Ureter (tissue), 1 donor: ENCODE measurements at places on chromosomes 12 and 14.

DNA sequence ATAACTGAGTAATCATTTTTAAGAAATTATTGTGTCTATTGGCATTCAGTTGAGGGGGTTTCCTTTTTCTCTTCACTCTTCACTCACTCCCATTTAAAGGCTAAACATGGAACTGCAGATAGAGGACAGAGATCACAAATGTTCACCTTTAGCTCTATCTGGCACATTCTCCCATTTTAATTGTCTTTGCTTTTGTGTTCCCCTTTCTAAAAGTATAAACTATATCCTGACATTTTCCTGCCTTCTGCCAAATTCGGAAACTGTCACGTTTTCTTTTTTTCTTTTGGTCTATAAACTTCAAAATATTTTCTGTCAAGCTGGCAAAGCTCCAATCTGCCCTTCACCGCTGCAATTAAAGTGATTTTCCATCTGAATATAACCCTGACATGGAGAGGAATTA is 219.8 kb upstream of the CDKN3 start:
- no peak for DNase-seq

DNA sequence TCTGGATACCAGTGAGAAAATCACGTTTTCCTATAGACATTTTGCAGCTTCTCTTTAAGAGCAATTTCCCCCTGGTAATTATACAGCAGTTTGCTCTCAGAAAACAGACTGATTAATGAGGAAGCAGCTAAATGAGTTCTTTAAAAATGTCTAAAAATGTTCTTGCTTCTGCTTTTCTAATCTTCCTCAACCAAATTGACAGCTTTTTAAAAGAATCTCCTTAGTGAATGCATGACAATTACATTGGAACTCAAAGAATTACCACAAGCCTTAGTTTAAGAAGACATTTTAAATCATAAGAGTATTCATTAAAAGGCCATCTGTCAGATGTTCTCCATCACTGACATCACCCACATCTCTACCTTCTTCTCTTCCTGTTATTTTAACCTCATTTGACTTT is 135.8 kb upstream of the PLXNC1 start:
- DNase-seq: no peak

GRCh38 chr14:96016501-96017160 is 22.5 kb upstream of the C14orf132 start:
- DNase-seq: no peak

DNA sequence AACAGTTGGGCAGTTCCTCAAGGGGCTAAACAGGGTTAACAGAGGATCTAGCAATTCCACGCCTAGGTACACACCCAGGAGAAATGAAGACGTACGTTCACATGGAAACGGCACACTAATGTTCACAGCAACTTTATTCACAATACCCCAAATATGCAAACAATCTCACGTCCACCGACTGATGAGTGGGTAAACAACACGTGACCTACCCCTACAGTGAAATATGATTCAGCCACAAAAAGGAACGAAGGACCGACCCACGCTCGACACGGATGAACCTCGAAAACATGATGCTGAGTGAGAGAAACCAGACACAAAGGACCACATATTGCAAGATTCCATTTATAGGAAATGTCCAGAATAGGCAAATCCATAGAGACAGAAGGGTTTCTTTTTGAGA is 112.7 kb downstream of the NCOR2 start:
- no peak for DNase-seq

- DNase-seq: no peak
Measured at GRCh38 chr14:29062466-29062865, 295.9 kb downstream of the FOXG1 start.

- no peak for DNase-seq
Measured at GRCh38 chr12:96486751-96487613, 2.4 kb upstream of the CFAP54 start.

- DNase-seq: no peak
Measured at GRCh38 chr12:39372929-39373328, 70.0 kb downstream of the KIF21A start.

DNA sequence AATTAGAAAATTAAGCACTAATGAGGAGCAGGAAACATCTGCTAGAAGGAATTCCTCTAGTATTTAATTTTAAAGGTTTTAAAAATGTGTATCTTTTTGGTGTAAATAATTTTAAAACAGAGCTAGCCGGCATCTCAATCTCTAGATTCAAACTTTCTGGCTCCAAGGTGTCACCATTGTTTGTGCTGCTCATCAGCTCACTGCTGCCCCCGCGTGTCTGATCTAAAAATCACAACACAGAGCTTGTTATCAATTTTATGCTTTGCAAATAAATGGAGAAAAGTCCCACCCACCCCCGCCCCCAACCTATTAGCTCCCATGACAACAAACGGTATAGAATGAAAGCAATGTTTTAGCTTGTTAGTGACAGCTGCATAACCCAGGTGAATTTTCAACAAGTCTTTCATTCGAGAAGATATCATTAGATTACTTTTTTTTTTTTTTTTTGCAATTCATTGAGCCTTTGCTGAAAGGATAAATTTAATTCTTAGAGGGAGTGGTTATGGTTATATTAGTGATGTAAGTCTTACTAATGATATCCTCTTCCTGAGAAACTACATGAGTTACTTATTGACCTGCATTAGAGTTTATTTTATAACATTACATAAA is 11.3 kb upstream of the ABHD12B start:
- DNase-seq: peak; percentile 84

DNA sequence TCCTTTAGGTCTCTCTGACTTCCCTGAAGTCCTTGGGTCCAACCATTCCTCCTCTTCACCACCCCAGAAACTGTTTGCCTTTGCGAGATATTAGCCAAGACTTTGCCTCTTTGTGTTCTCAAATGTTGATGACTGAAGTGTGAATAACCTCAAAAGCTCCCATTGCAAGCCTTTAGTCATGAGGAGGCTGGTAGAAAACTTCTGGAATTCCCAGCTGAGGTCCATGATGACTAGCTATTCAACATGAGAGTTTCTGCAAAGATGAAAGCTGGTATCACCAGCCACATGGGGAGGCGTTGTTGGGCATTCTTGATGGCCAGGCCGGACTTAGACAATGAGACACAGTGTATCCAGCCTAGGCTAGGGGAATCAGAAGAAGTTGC is 111.7 kb downstream of the TBX5 start:
- DNase-seq: no peak

DNA sequence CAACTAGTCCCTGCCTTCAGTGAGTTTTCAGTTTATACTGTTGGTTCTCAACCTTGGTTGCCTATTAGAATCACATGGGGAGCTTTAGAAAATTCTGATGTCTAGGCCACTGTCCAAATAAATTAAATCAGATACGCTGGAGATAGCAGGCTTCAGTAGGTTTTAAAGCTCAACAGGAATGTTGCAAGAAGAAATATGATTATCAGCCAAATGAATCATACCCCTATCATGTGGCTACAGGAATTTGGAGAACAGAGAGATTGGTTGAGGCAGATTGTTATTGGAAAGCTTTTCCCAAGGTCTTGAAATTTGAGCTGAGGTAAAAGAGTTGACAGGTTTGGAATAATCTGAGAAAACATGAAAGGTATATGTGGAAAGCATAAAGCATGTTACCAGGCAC is 125.3 kb downstream of the WIF1 start:
- DNase-seq: no peak

DNA sequence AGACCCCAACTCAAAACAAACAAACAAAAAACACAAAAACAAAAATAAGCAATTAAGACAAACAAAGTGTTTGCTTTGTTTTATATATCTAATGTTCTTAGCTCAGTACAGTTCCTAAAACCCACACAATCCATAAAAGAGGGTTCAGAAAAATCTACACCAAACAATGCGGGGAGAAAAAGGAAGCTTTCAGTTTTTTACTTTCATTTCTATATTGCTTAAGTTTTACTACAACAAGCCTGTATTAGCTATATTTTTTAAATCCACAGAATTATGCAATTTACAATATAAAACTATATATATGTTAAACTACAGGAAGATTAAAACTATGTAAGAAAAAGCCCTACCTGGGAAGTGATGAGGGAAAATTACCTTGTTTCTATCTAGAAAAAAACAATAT is 41.4 kb downstream of the CLIP1 start:
- no peak for DNase-seq

GRCh38 chr12:49588281-49588680 is 17.2 kb downstream of the FAM186B start:
- DNase-seq: no peak

DNA sequence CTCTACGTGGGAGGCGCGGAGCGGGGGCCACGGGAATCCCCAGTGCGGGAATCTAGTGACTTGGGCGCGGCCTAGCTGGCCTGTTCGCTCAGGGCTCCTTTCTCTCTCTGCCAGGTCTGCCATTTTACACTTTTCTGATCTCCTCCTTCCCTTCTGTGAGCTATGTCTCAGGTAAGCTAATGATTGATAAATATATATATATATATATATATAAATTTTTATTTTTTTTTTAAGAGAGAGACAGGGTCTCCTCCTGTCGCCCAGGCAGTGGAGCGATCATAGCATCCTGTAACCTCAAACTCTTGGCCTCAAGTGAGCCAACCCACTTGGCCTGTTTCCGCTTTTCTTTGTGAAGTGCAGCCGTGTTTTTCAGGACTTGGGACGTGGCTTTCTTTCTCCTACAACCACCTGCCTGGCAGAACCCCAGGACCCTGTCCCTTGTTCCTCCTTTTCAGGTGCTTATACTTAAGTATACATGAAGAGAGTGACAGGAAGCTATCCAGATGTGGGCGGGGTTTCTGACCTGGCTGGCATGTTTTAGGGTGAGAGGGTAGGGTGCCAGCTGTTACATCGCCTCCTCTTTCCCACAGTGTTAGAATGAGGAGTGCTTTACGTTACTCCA is 547 bp downstream of the ZNF140 start:
- no peak for DNase-seq

GRCh38 chr12:62799126-62799736 is 135.7 kb downstream of the PPM1H start:
- DNase-seq: peak; percentile 67

DNA sequence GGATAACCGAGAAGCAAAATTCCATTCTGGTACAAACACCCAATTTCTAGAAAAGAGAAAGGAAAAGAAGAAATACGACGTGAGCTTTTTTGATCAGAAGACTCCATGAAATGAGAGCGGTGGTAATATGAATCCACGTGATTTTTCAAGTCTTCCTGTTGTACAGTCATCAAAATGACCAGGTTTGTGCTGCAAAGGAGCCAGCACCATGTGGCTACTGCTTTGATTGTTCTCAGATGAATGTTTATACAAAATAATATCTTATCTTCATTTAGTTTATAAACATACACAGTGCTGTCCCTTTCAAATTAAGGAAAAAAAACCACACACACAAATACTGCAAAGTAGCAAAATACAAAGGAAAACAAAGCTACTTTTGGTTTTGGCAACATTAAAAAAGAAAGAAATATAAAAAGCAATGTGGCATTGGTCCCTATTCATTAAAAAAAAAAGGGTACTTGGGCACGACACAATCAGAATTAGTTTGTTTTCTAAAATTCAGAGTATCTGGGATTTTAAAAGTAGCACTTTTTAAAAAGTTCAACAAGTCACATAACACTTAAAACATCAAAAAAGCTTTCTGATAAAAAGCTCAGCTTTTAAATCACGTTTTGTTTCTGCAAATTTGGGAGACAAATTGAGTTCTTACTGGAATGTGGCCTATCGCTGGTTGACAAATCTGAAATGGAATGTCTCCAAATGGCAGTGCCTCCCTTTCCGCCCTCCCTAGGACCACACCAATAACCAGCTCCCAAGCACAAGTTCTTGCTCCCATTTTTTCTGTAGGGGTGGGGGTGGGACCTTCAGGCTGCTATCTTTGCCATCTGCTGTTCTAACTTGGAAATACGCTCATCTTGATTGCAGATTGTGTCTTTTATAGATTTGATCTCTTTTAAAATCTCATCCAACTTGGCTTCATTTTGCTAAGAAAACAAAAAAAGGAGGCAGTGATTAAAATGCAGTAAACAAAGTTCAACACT is 13.2 kb upstream of the SELPLG start:
- DNase-seq: no peak

- no peak for DNase-seq
Measured at GRCh38 chr14:92785667-92786426, 8.3 kb upstream of the GOLGA5 start.

GRCh38 chr12:110312581-110313360 is 31.7 kb downstream of the ATP2A2 start:
- no peak for DNase-seq

DNA sequence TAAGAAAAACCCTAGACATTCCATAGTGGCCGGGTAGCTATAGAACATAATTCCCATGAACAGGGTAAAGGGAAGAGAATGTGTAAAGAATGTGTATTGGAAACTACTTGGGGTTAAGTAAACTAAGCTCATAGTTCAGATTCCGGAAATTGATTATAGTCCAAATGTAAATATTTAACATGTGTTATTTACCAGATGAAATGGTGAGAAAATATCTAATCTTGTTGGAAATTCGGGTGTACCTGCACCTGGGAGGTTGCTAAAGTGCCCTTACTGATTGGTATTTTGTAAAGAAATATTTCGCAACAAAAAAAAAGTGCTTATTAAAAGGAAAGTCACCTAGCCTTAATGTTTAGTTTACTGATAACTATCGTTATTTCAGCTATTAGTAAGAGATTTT is 14.4 kb downstream of the RASSF9 start:
- DNase-seq: no peak

- DNase-seq: no peak
Measured at GRCh38 chr12:79935624-79936345, 888 bp upstream of the PPP1R12A start.

DNA sequence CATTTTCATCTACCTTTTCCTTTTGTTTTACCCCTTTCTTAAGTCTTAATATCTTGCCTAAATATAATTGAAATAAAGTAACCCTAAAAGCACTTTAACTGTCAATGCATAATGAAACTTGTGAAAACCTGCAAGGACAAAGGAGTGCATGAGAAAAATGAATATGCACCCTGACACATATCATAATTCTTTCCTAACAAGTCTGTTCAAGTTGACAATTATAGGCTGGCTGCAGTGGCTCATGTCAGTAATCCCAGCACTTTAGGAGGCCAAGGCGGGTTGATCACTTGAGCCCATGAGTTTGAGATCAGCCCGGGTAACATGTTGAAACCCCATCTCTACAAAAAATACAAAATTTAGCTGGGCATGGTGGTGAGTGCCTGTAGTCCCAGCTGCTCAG is 65.4 kb downstream of the FGD6 start:
- no peak for DNase-seq

GRCh38 chr14:77864085-77864484 is 64.2 kb downstream of the ADCK1 start:
- no peak for DNase-seq

- peak; percentile 51 for DNase-seq
Measured at GRCh38 chr14:89455412-89455811, 38.4 kb upstream of the FOXN3 start.

GRCh38 chr12:91506452-91506851 is 323.8 kb upstream of the DCN start:
- no peak for DNase-seq

GRCh38 chr14:39474416-39474911 is 42.2 kb upstream of the FBXO33 start:
- DNase-seq: no peak
